NCI-H2029 treated with DMSO at 0.1 percent for 48 hours (cell line): ENCODE measurements at places on chromosomes 4 and X.

DNA sequence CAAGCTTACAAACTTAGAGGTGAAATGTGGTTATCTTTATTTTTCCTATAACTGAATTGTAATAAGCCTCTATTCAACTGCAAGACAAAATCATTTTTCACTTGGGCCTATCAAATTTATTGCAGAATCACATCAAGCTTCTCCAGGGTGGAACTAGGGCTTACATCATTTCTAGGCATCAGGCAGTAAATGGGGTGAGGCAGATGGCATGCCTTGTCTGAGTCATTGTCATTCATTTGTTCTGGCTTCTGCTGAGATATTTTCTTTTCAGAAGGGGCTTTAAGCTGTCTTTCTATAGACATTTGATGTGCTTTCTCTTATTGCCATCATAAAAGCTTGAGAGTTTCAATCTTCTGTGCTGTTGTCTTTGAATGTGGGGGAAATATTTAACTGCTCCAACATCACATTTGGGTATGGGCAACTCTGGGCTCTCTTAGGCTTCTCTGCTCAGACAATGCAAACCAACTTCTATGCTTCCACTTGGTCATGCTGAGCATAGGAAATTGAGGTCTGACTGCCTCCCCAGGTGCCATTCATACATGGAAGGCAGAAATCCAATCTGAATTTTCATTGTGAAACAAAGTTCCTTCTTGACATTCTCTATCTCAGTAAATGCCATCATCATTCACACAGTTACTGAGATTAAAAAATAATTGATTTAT lies 225.8 kb upstream of the GIMD1 start:
- DNase-seq = no peak

- no peak for DNase-seq
Observed at GRCh38 chrX:123739474-123739873, 6.6 kb upstream of the THOC2 start.

DNA sequence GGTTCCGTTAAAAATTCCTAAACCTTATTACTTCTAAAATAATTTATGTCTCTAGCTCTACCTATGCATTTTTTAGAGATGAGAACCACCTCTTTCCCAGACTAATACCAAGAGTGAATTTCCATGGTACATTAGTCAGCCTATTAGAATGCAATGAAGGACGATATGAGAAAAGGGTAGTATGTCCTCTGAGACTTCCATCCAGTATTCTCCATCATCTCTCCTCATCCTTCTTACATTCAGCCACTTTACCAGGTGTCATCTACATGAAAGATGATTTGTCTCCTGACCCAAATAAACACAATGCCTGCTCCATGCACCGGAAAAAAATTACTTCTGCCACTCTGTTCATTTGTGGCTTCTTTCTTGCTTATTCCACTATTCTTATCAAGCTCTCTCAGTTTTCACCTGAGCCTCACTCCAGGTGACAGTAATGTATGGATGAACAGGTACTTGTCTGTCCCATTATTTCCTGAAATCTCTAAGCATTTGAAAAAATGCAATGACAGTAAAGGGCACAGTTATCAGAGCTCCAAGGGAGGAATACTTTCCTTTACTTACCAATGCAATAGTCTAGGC lies 97.9 kb downstream of the MAB21L2 start:
- DNase-seq = no peak

DNA sequence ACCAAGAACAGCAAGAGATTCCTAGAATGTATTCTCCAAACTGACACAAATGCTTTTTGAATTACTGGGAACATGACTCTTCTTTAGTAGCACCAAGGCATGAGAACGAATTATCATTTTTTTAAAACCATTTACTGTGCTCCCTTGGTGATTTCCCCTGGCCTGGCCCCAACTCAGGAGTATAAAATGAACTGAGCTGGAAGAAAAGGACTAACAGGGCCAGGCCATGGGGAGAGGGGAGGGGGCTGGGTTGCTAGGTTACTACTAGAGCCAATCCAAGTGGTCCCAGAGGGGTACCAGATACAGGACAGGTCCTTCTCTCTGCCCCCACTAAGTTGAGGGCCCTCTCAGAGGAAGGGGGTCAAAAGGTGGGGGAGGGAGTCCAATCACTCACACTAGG lies 23.1 kb downstream of the SASH3 start:
- no peak for DNase-seq

DNA sequence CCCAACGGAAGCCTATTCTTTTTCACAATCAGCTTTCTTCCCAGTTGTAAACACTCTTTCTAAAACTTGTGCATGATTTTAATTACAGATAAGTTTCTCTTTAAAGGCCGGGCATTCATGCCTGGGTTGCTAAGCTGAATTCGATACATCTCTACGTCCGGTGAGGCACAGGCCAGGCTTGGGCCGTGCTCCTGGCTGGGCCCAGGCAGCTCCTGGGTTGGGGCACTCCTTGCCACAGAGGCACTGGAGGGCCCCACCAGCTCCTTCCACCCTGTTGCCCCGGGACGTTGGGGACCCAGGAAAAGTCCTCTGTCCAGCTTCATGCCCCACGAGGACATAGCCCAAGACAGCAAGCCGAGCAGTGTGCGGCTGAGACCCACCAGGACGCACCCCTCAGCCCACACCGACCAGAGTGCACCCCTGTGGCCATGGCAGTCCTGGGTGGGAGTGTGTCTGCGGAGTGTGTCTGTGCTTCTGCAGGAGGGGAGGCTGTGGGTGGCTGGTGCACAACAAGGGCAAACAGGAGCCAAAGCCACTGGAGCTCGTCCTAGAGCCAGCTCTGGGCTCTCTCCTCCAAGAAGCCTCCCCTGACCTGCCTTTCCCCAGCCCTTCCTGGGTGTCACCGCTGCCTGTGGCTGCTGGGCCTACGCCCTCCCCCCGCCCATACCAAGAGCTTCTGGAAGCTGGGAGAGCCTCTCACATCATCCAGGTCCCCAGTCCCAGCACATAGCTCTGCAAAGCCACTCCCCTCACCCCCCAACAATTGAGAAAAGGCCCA lies 128.0 kb upstream of the NKX1-1 start:
- no peak for DNase-seq

- DNase-seq = no peak
Observed at GRCh38 chr4:6563935-6564645, 10.9 kb upstream of the MAN2B2 start.

DNA sequence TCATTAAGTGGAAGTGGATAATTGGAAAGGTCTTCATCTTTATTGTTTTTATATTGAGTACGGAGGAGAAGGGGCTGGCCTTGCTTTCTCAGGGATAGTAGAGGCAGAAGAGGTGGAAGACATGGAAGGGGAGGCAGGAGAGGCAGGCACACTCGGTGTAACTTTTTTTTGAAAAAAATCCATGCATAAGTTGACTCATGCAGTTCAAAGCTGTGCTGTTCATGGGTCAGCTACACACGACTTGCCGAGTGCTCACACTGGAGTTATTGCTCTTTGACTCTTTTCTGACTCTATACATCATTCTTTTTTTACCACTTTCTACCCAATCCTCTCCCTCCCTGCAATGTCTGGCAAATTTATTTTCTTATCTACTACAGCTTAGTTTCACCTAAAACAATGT lies 158.3 kb upstream of the AADAT start:
- DNase-seq = no peak

GRCh38 chr4:16820329-16820728 lies 78.1 kb downstream of the LDB2 start:
- no peak for DNase-seq

DNA sequence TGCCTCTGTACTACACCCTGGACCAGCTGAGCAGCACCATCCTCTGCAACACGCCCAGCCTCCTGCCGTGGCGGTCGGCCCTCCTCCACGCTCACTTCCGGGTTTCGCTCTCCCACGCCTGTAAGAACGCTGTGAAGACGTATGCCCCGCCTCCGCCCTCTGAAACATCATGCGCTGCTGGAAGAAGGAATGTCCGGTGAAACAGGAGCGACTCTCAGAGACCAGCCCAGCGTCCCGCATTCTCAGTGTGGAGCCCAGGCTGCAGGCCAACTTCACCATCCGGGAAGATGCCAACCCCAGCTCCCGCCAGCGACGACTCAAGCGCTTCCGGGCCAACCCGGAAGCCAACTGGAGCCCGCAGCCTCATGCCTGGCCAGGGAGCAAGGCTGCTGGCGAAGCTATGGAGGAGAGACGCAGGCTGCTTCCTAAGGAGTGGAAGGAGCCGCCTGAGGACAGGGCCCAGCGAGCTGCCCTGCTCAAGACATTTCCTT lies 186.1 kb upstream of the SLITRK2 start:
- no peak for DNase-seq

- peak; percentile 1 for DNase-seq
Observed at GRCh38 chr4:81152839-81153713, 61.9 kb downstream of the PRKG2 start.

- no peak for DNase-seq
Observed at GRCh38 chr4:8765084-8765483, 106.6 kb downstream of the HMX1 start.

DNA sequence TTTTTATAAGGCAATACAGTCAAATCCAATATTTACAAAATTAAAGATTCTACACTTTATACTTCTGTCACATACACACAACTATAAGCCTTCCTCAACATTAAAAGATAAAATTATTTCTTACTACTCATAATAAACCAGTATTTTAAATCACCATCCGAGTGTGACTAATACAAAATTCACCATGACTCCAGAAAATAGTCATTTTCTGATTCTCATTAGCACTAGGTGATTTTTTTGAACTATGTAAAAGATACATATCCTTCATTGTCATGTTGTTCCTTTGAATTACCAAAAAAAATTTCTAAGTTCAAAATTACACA lies 646 bp upstream of the SLC7A11 start:
- DNase-seq = no peak

GRCh38 chr4:88820698-88821415 lies 123.2 kb upstream of the NAP1L5 start:
- DNase-seq = peak; percentile 62
